ENCODE measurements at places on chromosomes 7 and 10.
A peak's percentile ranks its signal among the peaks of the same experiment; 100 is the strongest.

DNA sequence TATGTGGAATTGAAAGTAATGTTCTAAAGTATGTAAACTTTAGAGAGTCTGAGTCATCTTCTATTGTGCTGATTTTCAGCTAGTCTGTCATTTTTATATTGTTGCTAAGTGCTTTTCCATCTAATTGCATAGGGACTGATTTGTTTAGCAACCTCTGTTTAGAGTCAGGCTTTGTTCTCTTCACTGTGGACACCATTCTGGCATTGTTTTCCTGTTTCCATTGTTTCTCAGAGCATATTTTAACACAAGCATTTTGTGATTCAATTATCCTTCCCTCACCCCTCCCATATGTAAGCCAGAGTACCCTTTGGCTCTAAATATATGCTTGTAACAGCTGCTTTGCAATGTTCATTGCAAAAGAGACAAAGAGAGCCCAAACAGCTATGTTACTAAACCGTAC lies 748.4 kb upstream of the PHF14 start:
- DNase-seq: no peak

DNA sequence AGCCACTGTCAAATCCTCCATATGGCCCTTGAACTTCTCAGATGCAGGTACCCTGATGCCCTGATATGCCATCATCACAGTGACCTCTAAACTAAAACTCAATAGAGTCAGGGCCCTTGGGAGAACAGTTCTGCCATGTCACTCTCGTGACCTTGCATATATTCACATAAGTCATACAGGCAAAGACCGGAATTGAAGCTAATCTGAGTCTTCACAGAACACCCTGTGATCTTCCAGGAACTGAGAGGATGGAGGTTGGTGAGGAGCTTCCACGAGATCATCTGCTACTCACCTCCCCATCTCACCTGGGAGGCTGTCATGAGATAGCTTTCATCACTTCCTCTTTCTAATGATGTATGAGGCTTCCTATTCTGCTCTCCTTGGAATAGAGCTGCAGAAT lies 228.7 kb upstream of the CCDC6 start:
- no peak for DNase-seq

- peak; percentile 96 for DNase-seq
These were observed 84.3 kb downstream of the CD36 start for GRCh38 chr7:80722616-80723195.

DNA sequence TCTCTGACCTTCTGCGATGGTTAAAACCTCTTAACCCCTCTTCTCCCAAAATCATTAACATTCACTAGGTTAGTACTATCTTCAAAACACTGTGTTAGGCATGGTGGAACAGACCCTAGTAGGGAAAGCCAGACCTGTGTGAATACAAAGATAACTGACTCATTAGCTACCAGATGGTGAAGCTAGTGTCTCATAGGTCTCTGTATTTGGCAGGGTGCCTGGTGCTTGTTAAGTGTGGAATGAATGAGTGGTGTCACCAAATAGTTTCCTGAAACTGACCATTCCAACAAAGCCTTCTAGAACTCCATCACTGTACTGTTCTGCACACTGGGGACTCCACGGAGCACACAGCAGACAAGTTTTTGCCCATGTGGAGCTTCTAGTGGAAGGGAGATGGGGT lies 27.7 kb upstream of the TM9SF3 start:
- no peak for DNase-seq

DNA sequence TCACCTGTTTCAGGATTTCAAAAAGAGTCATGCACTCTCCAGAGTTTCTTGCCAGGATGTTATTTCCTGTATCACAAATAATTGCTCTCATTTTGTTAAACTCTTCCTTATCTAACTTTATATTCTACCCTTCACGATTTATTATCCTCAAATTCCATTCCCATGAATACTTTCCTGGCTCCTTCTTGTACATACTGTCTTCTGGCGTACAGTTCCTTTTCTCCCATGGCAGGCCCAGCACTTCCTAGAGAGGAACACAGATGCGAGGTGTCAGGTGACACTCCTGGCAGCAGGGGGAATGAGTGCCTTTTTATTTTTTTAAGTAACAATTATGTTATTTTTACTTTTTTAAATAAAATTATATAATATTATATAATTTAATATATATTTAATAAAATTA lies 411.9 kb downstream of the TFEC start:
- DNase-seq: no peak

DNA sequence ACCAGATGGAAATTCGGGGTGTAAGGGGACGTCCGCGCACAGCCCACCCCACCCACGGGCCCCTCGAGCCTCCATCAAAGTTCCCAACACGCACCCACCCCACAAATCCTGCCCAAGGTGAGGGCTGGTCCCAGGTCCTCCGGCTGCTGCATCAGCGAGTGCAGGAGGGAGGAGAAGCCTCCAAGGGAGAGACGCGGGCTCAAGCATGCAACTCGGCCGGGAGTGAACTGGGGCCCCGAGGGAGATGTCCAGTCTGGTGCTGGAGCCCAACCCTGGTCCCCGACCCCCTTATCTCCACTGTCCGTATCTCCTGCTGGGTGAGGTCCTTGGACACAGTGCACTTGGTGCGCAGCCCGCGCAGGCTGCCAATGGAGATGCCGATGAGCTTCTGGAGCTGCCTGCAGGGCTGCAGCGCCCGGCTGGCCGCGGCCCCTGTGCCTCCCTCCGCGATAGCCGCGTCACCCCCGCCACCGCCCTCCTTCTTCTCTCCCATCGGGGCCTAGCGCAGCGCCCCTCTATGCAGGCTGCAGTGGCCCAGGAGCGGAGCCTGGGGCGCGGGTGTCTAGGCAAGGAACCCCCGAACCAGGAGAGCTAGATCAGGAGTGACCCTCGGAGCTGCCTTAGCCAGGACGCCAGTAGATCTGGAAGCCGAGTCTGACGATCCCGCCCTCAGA lies 489.2 kb downstream of the ZNF33B start:
- no peak for DNase-seq

- DNase-seq: no peak
These were observed 204.6 kb downstream of the GLRX3 start for GRCh38 chr10:130340816-130341215.

DNA sequence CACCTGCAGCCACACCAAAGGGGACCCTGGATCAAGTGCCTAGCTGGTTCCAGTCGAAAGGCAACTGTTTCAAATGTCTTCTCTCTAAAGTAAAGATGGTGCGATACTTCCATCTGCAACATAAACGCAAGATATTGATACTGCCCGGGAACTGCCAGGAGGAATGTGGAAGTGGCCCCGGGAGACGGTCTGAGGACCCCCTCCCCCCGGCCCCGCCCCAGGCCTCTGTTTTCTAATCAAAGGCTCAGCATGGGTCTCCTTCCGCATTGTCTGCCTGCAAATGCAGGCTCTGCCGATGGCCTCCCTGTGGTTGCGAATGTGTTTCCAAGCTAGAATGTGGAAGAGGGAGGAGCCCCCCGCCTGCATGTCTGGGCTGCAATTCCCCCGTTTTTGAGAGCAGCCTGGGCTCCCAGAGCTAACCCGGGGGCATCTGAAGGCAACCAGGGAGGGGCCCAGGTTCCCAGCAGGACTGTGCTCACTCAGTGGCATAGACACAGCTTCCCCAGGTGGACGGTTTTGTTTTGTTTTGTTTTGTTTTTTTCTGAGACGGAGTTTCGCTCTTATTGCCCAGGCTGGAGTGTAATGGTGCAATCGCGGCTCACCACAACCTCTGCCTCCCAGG lies 223.9 kb upstream of the PPP2R2D start:
- no peak for DNase-seq

DNA sequence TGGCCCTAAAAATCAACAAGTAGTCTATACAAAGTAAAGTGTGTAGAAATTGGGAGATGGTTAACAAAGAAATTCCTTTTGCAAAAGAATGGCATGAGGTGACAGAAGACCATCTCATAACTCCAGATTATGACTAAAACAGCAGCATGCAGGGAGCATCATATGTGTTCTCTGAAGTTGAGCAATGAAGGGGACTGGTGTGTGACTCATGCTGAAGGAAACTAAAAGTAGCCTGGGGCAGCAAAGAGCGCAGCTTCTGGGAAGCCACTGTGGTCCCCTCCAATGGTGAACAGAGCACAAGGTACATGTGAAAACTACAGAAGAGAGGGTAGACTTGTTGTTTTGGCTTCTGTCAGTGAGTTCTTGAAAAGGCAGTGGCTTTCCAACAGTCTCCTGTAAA lies 133.4 kb downstream of the MACC1 start:
- DNase-seq: peak; percentile 74

GRCh38 chr7:98369726-98370125 lies 31.2 kb downstream of the BAIAP2L1 start:
- DNase-seq: no peak

DNA sequence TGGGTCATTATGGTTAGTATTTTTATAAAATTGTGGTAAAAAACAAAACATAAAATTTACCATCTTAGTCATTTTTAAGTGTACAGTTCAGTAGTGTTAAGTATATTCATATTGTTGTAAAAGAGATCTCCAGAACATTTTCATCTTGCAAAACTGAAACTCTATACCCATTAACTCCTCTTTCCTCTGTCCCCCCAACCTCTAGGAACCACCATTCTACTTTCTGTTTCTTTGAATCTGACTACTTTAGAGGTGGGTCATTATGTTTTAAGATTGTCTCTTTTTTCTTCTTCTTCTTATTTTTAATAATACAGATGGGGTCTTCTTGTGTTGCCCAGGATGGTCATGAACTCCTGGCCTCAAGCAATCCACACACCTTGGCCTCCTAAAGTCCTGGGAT lies 84.1 kb downstream of the DOCK4 start:
- no peak for DNase-seq

DNA sequence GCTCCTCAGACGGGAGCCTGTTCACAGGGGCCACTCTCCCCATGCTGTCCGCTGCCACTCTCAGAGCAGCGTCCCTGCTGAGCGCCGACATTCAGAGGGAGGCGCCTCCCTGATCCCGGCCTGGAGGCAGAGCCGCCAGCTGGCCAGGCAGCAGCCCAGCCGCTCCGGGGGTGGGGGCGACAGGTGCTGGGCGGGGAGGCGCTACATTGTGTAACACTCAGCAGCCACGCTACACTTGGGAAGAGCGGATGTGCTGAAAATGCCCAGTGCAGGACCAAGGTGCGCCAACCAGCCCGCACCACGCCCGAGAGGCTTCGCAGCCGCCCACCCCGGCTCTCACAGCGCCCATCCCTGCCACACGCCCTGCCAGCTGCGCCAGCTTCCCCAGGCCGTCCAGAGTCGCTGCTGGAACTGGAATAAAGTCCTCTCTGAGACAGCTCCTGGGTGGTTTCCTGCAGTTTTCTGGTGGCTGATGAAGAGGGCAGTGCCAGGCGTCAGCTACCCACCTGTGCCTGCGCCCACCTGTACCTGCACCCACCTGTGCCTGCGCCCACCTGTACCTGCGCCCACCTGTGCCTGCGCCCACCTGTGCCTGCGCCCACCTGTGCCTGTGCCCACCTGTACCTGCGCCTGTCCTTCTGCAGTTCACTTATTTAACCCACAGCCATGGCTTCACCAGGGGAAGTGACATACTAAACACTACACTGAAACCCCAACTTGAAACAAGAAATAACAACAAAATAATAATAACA lies 25.7 kb downstream of the STK32C start:
- no peak for DNase-seq

GRCh38 chr10:133185916-133186315 lies 25.9 kb downstream of the KNDC1 start:
- DNase-seq: no peak

GRCh38 chr10:98403812-98404504 lies 11.0 kb downstream of the PYROXD2 start:
- no peak for DNase-seq

DNA sequence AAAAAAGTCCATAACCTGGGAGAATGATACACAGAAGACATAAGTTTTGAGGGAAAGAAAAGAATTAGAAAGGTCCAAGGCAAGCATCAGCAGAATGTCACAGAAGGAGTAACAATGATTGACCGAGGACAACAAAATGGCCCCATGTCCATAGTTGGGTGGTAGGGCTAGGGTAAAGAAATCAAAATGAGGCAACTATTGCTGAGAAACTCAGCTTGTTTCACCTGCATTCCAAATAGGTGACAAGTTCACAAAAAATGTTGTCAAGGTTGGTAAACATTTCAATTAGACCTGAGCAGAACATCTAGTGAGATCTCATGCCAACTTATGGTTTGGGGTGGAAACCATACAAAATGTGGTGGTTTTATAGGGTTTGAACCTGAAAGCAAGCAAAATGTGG lies 22.8 kb upstream of the DLX6 start:
- no peak for DNase-seq

- DNase-seq: no peak
These were observed 103.1 kb upstream of the RPA3 start for GRCh38 chr7:7821517-7821916.

- DNase-seq: no peak
These were observed 23.5 kb downstream of the NPFFR1 start for GRCh38 chr10:70260259-70260658.

DNA sequence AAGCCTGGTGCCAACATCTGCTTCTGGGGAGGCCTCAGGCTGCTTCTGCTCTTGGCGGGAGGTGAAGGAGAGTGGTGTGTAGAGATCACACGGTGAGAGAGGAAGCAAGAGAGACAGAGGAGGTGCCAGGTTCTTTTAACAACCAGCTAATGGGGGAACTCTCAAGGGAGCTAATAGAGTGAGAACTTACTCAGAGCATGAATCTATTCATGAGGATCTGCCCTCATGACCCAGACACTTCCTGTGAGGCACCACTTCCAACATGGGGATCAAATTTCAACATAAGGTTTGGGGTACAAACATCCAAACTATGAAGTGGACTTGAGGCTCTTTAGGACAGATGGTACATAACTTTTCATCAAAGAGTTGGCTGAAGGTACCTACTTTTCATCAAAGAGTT lies 5.1 kb upstream of the ZNF32 start:
- DNase-seq: no peak

GRCh38 chr7:121083790-121084251 lies 95.3 kb downstream of the CPED1 start:
- DNase-seq: no peak

GRCh38 chr7:129777195-129777844 lies 165.8 kb downstream of the NRF1 start:
- DNase-seq: no peak

GRCh38 chr10:71761541-71762113 lies 11.7 kb downstream of the VSIR start:
- DNase-seq: no peak

- peak; percentile 48 for DNase-seq
These were observed 1.9 kb downstream of the KCTD7 start for GRCh38 chr7:66630531-66630930.

DNA sequence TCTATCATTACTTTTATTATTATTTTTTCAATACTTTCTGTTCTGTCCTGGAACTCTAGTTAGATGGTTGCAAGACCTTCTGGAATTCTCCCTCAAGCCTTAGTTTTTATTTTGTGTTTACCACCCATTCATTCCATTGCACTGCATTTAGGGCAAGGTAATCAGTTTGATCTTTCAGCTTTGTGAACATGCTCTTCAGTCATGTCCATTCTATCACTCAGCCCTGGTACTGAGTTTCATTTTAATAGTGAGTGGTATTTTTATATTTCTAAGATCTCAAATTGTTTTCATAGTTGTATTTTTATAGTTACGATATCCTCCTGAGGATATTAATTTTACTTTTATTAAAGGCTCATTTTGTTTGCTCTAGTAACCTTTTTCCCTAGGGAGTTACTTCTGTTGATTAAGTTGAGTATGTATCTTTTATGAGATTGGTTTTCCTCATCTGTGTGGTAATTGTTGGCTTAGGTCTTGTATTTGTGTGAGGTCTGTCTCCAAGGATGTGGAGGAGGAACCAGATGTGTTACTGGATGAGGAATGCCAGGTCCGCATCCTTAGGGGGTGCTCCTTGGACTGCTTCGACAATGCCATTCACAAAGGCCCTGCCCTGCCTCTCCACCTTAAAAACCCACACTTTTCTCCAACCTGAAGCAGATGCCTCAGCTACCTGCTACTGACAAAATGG lies 46.7 kb upstream of the RAB18 start:
- no peak for DNase-seq

GRCh38 chr10:122587098-122587760 lies 26.7 kb downstream of the DMBT1 start:
- no peak for DNase-seq

- DNase-seq: no peak
These were observed 22.8 kb downstream of the FRMPD2 start for GRCh38 chr10:48251525-48252353.

All from suppressor macrophage (primary cell).